Activated CD8-positive, alpha-beta T cell treated with anti-CD3 and anti-CD28 coated beads, Interleukin-2, amount 10 ng/mL, durations not matched to agents 7 days and 5 days (primary cell): ENCODE measurements at places on chromosomes 4 and X.

DNA sequence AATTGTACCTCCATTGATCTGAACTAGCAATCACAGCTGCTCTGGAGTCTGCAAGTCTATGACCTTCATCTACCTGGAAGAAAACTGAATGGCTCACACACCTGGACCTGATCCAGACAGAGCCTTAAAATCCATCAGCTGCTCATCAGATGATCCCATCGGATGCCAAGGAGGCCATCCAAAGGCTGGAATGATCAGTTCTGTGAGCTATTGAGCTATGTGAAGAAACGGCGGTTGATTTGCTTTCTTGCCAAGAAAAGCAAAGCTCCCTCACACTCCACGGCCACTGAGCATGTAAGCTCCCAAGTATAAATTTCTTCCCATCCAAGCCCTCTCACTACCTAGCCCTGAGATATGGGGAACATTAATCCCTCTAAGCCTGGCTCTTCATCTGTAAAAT lies 63.1 kb downstream of the RELL1 start:
- no peak for DNase-seq

DNA sequence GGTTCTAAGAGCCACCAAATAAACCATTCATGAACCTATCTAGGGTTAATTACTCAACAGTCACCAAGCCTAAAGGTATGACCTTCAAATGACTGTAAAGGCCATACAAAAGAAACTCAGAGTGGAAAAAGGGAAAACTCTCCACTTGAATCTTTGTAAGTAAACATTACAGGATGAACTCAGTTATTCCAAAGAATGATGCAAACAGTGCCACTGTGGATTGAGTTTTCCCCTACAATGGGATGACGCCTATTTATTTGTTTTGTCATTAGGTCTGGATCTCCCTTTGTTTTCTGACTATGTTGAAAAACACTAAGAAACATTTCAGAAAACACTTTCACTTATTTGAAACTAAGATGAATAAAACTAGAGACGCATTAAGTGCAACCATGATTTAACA lies 12.7 kb downstream of the NUDT6 start:
- DNase-seq = no peak

DNA sequence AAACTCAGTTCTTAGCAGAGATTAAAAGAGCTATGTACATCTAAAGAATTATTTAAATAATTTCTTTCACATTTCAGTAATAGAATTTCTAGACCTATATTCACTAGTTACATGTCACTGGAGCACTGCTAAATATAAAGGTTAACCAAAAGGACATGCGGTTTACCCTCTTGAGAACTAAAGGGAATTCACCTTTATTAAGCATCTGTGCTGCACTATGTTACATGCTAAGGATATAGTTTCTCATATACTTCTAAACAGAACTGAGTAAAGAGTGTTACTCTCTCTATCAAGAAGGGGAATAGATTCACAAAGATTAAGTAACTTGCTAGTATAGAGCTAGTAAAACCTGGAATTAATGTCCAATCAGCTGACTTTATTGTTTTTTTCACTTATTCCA lies 7.6 kb downstream of the SPIN3 start:
- DNase-seq = no peak

DNA sequence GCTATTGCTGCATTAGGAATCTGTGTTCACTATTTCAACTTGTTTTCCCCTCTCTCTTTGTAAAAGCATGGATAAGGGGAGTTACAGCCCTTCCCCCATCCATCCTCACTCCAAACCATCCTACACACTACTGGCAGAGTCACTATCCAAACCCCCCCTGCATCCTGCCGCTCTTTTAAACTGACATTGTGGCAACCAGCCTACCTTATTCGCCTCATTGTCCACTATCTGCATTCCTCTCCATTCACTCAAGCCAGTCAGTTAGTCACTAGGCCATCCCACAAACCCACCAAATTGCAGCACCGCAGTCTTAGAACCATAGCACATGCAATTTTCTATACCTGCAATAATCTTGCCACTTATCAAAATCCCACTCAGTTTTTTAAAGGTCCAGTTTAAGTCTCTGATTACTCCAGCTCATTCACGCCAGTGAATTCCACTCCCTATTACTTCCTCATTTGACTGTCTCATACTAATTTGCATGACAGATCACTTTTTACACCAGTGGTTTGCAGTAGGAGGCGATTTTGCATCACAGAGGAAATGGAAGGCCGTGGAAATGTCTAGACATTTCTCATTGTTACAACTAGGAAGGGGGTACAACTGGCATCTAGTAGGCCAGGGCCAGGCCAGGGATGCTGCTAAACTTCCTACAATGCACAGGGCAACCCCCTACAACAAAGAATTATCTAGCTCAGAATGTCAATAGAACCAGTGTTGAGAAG lies 181.8 kb downstream of the HS6ST2 start:
- no peak for DNase-seq
